NCI-H146 (cell line): ENCODE measurements at places on chromosomes 16 and 17.

- no peak for DNase-seq
These were observed 46.5 kb downstream of the NT5M start for GRCh38 chr17:17349724-17350106.

DNA sequence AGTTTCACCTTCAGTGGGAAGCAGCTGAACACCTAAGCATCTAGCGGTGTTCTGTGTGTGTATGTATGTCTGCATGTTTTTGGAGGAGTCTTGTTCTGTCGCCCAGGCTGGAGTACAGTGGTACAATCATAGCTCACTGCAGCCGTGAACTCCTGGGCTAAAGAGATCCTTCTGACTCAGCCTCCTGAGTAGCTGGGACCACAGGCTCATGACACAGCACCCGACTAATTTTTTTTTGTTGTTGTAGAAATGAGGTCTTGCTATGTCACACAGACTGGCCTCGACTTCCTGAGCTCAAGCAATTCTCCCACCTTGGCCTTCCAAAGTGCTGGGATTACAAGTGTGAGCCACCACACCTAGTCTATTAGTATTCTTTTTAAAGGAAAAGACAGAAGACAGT lies 30.2 kb upstream of the FAAP100 start:
- DNase-seq = no peak

DNA sequence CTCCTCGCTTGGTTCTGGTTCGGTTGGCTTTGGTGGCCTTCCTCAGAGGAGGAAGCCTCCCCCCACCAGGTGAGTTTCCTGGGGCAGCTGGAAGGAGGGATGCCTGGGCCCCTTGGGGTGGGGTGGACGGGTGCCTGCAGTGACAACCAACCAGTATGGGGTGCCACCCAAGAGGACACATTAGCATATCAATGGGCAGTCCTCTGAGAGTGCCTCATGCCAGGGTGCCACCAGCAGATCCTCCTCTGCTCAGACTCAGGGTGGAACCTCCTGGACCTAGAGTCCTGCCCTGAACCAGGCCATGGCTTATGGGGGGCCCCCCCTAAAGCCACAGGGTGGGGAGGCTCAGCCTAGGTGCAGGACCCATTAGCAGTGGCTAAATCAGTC lies 2.7 kb downstream of the PPP1R1B start:
- DNase-seq = no peak

DNA sequence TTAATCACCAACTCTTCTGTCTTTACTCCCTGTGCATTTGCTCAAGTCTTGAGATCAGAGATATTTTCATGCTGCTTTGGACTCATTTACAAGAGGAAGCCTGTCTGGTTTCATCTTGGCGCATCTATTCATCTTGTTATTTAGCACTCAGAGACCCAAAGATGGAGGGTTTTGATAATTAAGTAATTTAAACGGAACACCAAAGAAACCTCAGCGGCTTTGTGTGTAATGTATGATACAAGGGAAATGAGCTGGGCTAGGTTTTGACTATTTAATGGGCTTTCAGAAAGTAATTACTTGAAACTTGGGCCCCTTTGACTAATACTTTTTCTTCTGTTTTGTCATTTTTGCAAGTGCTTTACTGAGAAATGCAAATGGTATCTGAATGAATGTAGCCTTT lies 66.2 kb upstream of the CACNG3 start:
- DNase-seq = no peak

DNA sequence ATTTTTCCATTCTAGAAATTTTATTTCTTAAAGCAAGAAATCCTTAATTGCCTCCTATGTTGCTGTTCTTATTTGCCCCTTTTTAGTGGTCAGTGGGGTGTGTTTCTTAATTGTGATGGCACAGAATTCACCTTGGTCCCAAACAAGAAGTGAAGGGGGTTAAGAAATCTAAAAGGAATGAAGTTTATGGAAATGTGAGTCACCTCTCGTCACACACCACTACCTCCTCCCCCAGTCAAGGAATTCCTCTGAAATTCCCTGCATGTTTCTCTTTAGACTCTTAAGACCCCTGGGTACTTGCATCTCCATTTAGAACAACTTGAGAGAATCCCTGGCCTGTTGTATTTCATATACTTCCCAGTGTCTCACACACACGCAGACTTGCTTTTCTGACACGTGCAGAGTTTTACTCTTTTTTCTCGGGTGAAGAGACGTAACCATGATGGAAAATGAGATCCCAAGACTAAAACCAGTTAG lies 247.4 kb downstream of the PRKCA start:
- no peak for DNase-seq

DNA sequence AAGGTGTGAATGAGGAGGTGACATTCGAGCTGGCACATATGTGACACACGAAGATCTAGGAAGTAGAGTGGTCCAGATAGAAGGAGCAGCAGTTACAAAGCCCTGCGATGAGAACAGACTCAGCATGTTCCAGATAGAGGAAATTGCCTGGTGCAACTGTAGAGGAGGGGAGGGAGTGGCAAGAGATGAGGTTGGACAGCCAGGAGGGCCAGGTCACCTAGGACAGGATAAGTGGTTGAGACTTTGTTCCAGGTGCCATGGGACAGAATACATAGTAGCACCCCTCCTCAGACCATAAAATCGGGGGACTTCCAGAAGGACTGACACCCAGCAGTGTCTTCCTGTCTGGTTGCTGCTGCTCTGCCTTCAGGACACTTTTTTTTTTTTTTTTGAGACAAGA lies 11.0 kb upstream of the CENPT start:
- DNase-seq = no peak

- no peak for DNase-seq
These were observed 16.6 kb upstream of the RNF135 start for GRCh38 chr17:30954046-30954830.

DNA sequence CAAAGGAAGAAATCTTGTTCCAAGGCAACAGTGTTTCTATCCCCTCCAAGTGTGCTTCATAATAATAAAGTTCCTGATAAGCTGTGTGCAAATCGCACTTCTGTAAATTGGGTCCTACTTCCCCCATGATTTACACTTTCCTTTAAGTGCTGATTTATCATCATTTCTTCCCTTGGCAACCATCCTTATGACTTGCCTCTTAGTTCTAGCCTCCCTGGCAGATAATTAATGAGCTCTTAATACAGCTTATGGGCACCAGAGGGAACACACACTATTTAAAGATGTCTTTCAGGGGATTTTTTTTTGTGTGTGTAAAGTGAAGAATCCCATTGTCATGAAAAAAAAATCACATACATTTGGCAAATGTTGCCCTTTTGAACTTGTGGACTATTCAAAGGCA lies 101.6 kb upstream of the MPHOSPH6 start:
- DNase-seq = no peak

DNA sequence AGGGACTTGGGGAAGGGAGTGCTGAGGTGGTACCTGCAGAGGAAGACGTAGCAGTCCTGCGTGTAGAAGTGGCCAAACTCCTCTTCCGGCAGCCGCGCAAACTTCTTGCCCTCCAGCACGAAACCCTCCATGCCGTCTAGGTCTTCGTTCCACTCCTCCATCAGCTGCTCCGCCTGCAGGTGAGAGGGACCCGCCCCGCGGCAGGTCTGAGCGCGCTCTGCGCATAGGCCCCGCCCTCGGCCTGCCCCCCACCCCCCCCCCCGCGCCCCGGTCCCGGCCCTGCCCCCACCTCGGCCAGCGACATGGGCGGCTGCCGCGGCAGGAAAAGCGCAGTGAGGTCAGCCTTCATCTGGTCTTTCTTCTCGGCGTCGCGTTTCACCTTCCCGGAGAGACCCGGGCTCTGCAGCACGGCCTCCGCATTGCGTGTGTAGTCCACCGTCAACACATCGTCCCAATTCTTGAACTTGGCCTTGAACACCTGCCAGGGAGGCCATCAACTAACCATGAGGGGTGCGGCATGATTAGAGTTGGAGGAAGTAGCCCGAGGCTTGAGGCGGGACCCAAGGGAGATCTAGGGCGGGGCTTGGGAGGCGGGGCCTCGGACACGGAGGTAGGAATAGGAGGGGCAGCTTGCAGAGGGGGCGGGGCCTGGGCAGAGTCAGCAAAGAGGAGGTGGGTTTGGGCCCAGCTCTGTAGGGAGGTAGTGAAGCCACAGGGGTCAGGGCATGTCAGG lies 11.5 kb downstream of the FLII start:
- peak; percentile 51 for DNase-seq

- DNase-seq = no peak
These were observed 44.1 kb upstream of the MYH10 start for GRCh38 chr17:8674344-8675305.

DNA sequence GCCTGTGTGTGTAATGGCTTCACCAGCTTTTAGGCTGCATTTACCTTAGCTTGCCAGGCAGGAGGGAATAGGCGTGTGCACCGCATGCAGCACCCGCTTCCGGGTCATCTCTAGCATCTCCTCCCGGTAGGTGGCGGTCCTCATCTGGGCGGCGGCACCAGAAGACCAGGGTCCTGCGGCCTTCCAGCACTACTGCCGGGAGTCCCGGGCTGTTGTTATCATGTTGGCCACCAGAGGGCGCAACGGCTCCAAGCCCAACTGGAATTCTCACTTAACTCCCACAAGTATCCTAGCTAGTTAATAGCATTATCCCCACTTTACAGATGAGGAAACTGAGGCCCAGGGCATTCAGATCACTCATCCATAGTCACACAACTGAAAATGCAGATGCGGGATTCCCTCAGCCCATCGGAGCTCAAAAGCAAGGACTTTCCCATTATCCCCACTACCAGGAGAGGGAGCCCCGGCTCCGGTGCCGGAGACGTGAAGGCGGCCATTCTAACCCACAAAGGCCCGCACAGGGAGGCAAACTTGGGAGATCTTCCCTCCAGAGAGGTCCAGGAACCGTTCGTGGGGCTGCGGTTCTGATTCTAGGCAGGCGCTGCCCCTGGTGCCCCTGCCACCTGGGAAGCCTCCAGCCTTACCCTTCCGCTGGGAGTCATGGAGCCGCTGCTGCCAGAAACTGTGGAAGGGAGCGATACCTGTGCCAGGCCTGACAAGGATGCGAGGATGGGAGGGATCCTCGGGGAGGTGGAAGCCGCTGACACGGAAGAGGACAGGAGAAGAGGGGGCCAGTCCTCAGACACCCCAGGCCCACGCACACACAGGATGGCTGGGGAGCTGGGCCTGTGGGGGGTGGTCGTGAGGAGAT lies 23.9 kb downstream of the LGALS9 start:
- peak; percentile 77 for DNase-seq

- no peak for DNase-seq
These were observed 48.2 kb downstream of the EPN2 start for GRCh38 chr17:19285213-19285900.

GRCh38 chr16:48829336-48830310 lies 219.6 kb upstream of the N4BP1 start:
- DNase-seq = no peak

DNA sequence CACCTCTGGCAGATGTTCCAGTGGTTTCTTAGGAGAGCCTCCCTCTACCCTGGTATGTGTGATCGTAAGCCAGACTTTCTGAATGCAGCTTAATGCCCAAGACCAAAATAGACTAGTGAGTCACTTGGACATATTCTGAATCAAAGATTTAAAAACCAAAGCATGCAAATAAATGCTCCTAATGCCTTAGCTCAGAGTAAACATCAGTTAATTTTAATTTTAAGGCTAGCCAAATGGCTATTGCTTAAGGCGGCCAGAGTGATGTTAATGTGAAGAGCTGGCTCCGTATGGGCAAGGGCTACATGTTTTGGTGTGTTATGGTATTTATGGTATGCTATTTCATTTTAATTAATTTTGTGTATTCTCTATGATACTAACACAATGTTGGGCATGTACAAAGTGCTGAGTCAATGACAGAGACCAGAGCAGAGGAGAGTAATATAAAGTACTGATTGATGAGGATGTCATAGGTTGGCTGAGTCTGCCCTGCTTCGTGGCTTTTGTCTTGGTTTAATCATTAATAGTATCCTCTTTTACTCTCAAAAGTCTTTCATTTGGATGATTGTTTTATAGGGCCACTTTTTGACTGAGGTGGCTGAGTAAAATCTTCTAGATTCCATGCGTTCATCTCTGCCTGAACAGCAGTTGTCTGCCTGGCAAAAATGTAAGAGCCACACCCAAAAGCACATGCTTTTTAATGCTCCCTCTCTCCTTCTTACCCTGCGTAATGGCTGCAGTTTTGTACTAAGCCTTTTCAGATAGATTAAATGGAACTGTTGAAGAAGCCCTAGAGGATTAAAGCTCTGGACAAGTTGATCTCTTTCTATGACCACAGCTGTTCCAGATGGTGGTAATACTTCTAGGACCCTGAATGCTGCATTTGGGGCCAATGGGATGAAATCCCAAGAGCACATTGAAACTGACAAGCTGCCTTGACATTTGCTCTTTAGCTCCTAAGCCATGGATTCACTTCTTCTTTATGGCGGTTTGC lies 59.6 kb downstream of the MAP2K6 start:
- no peak for DNase-seq
